Umbilical cord (tissue), 2 donors: ENCODE measurements at places on chromosomes 5 and 9. TPM values are rescaled to one million over a fixed set of nuclear protein-coding genes. Genes with fewer than 3 reads are reported as not detected.

DNA sequence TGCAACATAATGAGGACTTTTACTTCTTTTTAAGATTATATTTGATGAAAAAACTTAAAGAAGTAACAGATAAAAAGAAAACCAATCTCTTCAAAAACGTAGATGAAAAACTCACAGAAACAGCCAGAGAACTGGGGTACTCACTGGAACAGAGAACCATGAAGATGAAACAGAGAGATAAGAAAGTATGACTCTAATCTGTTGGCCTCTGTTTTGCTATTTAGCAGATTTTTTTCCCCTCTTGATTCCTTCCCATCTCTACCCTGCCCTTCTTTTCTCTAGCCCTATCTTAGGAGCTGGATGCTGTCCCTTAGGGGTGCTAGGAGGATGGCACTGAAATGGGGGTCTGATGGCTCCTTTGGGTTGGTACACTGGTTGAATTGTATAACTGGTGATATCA, 97.5 kb upstream of the FREM1 start:
- DNase-seq = peak; percentile 27

DNA sequence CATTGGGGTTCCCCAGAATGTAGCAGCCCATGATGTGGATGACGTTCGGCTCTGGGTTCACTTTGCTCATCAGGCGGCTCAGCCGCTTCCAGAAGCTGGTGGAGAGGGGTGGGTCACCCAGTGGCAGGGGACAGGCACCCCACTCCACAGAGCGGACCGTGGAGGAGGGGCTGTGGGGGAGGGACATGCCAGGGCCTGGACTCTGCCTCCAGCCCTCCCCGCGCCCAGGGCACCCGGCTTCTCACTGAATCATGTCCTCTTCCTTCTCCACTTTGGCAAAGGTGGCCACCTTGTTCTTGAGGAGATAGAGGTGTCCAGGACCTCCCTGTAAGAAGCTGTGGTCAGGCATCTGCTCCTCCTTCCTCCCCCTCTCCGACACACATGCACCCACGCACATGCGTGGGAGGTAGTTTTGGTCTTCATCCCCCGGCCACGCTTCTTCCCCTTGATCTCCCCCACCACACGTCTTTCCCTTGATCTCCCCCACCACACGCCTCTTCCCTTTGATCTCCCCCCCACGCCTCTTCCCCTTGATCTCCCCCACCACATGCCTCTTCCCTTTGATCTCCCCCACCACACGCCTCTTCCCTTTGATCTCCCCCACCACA, 8.9 kb upstream of the ENTPD8 start:
- DNase-seq = no peak

- no peak for DNase-seq
Observed at GRCh38 chr5:113224605-113225065, 210.2 kb downstream of the TSSK1B start.

GRCh38 chr9:95053611-95054570, 263.6 kb downstream of the FANCC start:
- DNase-seq = no peak

The PAEP gene
- not detected for total RNA-seq

The DMGDH gene
- total RNA-seq = 3.9 TPM
